ENCODE measurements at places on chromosomes 4 and X.

- DNase-seq = no peak
Measured at GRCh38 chrX:112218388-112218787, 135.8 kb upstream of the TRPC5 start.

GRCh38 chrX:107447642-107448041, 1.8 kb upstream of the FRMPD3 start:
- DNase-seq = no peak

- DNase-seq = no peak
Measured at GRCh38 chrX:107978707-107979307, 3.4 kb downstream of the TEX13B start.

GRCh38 chrX:14356401-14356800, 172.9 kb upstream of the GLRA2 start:
- no peak for DNase-seq

- no peak for DNase-seq
Measured at GRCh38 chr4:111676533-111676932, 468.7 kb upstream of the FAM241A start.

GRCh38 chr4:110823251-110823650, 200.4 kb upstream of the PITX2 start:
- no peak for DNase-seq

DNA sequence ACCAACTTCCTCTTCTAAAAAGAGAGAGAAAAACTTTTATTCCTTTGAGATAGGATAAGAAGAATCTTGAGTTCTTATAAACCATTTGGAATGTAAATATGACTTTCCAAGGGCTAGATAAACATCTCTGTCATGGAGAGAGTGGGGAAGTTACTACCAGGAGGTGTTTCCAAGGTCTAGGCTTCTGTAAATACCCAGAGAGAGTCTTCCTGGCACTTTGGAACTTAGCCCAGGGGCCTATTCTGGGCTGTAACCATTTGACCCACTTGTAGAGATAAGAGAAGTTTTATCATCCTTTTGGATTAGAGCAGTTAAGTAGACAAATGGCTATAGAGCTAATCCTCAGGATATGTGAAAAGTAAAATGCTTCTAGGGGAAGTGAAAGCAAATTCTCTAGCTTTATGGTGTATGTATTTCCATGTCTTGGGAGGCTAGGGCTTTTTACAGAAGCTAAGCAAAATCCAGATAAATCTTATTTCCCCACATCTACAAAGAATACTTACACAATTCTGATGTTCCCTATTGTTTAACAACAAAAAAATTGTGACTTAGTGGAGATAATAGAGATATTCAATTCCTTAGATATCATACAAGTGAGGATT, 51.1 kb downstream of the MCUB start:
- no peak for DNase-seq

DNA sequence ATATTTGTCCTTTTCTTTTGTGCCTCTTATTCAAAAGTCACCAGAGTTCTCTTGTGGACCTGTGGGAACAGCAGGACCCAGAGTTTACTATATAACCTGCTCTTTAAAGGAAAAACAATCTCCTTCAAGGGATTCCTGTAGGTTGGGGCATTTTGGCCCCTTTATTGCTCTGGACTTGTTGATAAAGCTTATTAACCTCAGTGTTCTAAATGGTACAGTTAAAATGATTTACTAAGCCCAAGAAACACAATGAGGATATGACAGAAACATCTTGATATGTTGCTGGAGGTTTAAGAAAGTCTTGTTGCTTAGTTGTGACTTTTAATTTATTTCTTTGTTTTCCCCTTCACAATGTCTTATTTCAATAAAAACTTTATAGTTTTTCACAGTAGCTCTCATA, 46.8 kb downstream of the SLIT2 start:
- DNase-seq = no peak

DNA sequence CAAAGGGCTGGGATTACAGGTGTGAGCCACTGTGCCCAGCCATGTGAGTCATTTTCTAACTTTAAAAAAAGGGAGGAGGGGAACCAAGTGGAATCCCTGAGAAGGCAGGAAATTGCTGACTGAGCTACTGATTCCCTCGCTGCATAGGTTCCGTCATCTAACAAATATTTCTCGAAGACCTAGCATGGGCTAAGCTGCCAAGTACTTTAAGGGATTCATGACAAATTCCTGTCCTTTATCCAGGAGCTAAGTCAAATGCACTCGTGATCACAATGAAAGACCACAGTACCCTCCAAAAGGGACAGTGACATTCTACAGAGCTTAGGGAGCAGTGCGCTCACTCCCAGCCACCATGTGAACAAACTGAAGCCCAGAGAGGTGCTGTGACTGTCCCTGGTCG, 33.2 kb upstream of the MAN2B2 start:
- no peak for DNase-seq

DNA sequence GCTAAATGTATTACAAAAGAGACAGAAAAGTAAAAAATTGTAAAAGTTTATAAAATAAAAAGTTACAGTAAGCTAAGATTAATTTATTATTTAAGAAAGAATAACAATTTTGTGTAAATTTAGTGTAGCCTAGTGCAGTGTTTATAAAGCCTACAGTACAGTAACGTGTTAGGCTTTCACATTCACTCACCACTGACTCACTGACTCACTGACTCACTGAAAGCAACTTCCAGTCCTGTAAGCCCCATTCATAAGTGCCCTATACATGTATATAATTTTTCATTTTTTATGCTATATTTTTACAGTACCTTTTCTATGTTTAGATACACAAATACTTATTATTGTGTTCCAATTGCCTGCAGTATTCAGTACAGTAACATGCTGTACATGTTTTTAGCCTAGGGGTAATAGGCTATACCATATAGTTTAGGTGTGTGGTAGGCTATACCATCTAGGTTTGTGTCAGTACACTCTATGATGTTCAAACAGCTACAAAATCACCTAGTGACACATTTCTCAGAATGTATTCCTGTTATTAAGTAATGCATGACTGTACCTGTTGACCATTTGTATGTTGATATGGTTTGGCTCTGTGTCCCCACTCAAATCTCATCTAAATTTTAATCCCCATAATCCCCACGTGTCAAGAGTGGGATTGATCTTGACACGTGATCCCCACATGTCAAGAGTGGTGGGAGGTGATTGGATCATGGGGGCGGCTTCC, 57.9 kb downstream of the CFAP299 start:
- DNase-seq = no peak

- DNase-seq = peak; percentile 83
Measured at GRCh38 chrX:49071877-49072711, 1.7 kb downstream of the PRAF2 start.

DNA sequence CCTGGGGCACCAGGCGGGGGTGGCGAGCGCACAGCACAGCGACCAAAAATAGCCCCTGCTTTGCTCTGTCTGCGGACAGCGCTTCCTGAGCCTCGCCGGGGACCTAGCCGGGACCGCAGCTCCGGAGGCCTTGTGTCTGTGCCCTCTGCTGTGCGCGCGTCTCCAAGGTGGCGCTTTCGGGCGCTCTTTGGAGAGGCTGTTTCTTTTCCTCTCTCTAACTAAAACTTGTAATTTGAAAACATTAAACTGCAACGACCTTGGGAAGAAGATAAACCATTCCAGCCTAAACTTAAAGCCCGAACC, 3.4 kb downstream of the ARX start:
- DNase-seq = no peak

DNA sequence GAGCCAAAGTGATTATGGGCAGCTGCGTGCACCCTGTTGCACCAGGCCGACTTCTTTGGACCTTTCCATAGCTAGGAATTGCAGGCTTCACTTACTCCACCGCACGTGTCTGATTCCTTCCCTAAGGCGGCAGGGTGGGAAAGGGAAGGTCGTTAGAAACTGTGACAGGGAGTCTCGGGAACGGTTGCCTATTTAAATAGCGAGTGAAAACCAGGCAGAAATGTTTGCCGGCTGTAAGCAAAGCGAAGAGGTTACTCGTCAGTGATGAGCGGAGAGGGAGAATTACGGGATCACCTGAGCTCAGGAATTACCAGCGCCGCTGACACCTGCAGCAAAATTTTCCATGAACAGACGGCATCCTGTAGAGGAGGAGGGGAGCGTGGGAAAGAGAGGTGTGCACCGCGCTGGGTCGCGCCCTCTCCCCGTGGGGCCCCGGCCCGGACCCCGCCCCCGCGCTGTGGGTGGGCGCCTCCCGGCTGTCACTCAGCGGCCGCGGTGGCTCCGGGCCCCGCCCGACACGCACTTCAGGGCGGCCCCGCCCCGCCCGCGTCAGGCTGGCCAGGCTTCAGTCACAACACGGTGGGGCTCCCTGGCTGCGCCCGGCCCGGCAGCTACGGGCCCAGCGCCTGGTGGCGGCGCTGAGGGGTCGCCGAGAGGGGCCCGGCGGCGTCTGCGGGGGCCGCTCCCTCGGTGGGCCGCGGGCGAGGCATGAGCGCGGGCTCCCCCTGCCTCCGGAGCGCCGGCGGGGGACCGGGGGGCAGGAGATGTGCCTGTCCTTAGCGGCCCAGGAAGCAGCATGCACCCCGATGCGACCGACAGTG, at the start of gene SNX25:
Gene SNX25, plus strand, starts transcription at position 568 of the 821 bp plus-strand sequence. Its CDS starts 229 bp downstream, at position 797.
- DNase-seq = peak; percentile 95

GRCh38 chr4:89142691-89143669, 31.6 kb downstream of the TIGD2 start:
- DNase-seq = no peak

DNA sequence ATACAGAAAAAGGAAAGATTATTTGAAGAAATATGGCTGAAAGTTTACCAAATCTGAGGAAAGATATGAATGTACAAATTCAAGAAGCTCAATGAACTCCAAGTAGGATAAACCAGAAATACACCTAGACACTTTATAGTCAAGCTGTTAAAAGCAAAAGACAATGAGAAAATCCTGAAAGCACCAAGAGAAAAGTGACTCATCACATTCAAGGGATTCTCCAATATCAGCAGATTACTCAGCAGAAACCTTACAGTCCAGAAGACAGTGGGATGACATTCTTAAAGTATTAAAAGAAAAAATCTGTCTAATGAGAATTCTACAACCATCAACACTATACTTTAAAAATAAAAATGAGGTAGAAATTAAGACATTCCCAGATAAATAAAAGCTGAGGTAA, 223.8 kb upstream of the ZCCHC13 start:
- no peak for DNase-seq

All from cerebellum (tissue), 4 donors.